ELR (cell line): ENCODE measurements at places on chromosomes 7 and 10.

DNA sequence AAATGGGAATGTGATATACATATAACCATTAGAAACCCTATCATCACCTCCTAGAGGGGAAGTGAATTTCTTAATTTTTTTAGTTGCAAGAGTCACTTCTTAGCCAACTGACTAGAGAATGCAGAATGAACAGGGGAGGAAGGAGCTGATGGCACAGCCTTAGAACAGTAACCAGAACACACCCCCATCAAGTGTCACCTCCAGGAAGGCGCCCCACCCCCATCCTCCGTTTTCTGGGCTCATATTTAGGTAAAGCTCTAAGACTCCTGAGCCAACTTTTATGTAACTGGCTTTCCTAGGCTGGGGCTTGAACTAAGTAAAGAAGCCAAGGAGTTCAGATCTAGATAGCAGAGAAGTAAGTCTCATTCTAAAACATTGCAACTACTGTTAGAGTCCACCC is 54.0 kb downstream of the COL17A1 start:
- DNase-seq = no peak

GRCh38 chr7:47444376-47445098 is 137.4 kb downstream of the TNS3 start:
- DNase-seq = peak; percentile 60

DNA sequence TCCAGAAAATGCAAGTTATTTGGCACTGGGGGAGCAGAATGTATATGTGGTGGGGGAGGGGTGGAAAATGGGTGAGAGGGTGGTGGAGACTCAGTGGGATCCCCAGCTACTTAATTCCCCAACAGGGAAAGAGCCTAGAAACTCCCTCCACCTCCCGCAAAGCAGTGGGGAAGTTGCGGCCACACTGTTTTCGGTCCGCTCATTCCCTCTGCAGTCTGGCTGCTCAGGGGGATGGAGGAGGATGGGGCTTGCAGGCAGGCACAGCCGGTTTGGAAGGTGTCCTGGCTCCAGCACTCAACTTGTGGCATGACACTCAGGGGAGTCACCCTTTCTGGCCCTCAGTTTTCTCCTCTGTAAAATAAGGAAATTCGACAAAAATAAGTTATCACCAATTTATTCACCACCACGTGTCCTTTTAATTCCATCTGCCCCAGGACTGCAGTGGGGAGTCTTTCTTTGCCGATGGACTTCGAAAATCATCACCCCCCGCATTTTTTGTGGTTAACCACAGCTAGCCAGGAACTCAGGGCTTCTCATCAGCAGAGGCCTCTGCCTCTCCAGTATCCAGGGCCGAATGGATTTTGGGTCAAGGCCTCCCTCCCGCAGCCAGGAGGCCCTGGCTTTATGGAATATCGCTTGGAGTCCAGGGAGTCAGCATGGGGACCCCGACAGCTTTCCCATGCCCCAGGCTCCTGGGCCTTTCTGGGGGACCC is 1.6 kb upstream of the HTRA1 start:
- DNase-seq = peak; percentile 51

GRCh38 chr10:113293167-113293566 is 259.7 kb upstream of the HABP2 start:
- no peak for DNase-seq

DNA sequence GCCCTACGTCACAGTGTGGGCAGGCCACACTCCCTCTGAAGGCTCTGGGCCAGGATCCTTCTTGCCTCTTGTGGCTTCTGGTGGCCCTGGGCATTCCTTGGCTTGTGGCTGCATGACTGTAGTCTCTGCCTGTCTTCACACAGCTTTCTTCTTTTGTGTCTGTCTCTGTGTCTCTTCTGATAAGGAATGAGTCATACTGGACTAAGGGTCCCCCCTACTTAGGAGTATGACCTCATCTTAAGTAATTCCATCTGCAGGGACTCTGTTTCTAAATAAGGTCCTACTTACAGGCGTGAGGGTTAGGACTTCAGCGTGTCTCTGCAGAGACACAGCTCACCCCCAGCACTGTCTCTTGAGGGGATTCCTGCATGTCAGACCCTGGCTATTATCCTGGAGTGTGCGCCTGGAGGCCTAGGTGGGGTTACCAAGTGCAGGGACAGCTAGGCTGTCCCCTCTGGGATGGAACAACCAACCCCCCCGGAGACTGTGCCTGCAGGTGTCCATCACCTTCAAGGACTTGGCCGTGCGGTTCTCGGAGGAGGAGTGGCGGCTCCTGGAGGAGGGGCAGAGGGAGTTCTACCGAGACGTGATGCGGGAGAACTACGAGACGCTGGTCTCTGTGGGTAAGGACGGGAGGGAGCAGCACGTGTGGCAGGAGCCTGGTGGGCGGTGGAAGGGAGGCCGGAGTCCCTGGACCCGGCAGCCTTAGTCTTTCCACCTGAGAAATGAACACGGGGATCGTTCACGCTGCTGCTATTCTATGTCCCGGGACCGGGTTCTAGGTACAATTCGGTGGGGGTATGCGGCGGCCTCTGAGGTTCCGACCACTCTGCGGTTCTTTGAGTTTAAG is 54.1 kb downstream of the ZNF467 start:
- peak; percentile 74 for DNase-seq

DNA sequence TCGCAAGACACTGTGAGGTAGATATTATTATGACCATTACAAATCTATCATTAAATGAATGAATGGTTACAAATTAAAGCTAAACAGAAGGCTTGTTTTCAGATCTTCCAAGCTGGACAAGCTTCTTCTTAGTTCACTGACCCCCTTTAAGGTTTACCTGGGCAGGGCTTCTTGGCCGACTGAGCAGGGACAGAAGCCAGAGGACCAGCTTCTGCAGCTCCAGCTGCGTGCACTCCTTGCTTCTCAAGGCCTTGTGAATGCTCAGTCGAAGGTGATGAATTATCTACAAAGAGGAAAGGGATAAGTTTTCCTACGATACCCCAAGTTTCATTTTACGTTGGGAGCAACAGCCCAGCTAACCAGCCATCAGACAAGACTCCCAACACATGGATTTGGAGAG is 9.3 kb downstream of the ZC3HAV1L start:
- no peak for DNase-seq

GRCh38 chr7:140683657-140684056 is 10.9 kb downstream of the ADCK2 start:
- DNase-seq = no peak

GRCh38 chr10:103854265-103854685 is 1.1 kb downstream of the SH3PXD2A start:
- DNase-seq = peak; percentile 67

GRCh38 chr10:90018819-90019218 is 317.4 kb downstream of the KIF20B start:
- DNase-seq = no peak

DNA sequence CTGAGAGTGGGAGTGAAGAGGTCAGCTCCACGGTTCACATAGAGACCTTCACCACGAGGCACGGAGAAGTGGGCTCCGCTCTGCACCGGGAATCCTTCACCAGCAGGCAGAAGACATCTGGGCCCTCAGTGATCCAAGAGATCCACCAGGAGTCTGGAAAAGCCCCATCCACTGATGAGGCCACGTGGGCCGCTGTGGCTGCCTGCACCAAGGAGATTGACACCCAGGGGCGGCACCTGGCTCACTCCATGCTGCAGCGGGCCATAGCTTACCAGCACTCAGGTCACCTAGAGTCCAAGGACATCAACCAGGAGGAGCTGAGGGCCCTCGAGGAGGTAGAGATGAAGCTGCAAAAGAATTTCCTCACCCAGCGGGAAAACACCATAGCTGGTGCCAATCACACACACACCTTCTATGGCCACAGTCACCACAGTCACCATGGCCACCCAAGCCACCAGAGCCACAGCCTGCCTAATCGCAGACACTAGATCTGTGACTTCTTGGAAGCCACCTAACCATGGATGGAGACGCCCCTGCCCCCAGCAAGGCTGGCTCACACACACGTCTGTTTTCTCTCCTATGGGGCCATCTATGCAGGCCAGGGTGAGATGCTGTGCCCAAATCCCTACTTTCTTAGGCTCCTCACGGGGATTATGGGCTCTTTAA is 694 bp downstream of the C10orf62 start:
- DNase-seq = no peak

GRCh38 chr7:75814407-75814947 is 871 bp upstream of the CCL24 start:
- peak; percentile 83 for DNase-seq

- no peak for DNase-seq
Measured at GRCh38 chr10:70053841-70054288, 1.2 kb downstream of the MACROH2A2 start.

DNA sequence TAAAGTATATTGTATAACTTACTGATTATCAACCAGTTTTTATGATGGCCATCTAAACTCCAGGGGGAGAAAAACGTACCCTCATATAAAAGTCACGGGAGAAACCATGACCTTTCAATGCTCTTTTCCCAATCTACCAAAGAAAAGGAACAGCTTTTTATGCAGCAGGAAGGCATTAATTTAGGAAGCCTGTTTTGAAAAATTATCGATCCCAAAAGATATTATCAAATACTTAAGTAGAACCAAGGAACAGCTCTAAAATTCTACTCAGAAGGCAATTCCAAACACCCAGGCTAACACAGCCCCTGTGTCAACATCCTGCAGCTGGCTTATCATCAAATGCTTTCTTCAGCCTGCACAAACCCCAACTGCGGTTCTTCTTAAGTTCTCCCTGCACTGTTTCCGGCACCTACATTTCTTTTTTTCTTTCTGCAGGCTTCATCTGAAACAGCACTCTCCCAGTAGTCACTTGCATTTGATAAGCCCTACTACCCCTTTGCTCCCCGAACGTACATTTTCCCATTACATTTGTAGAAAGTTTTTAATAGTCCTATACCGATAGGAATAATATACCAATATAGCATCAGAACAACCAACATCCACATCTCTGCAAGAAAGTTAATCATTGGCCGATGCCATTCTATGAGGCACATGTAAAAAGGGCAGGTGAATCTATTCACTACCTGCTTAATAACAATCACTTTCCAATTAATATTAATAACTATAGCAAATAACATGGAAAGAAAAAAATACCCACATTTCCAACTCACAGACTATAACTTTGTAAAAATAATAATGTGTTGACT is 47.9 kb downstream of the PIP4K2A start:
- DNase-seq = no peak
